Right cardiac atrium (tissue), 5 donors: ENCODE measurements at places on chromosomes 2 and 18. TPM values are rescaled to one million over a fixed set of nuclear protein-coding genes. Genes with fewer than 3 reads are reported as not detected.

CDK5R2 gene
- not detected for total RNA-seq

FABP1 gene
- not detected for total RNA-seq

SLC14A1 gene
- 8.1 TPM for total RNA-seq

ABCG5 gene
- not detected for total RNA-seq

G6PC2 gene
- not detected for total RNA-seq

C2orf66 gene
- not detected for total RNA-seq

MC5R gene
- not detected for total RNA-seq

DNER gene
- total RNA-seq: 38.5 TPM

KCNE4 gene
- total RNA-seq: 3.1 TPM

NYAP2 gene
- not detected for total RNA-seq

UGT1A4 gene
- not detected for total RNA-seq

CCDC121 gene
- total RNA-seq: 3.1 TPM

AAMP gene
- 51.1 TPM for total RNA-seq

CKAP2L gene
- not detected for total RNA-seq

MAP3K19 gene
- not detected for total RNA-seq

B3GNT7 gene
- 7.3 TPM for total RNA-seq

STPG4 gene
- total RNA-seq: not detected

FAHD2B gene
- total RNA-seq: 26.6 TPM

ANKRD62 gene
- total RNA-seq: not detected

OSBPL1A gene
- total RNA-seq: 88.6 TPM

GAREM2 gene
- 2.7 TPM for total RNA-seq

SLC11A1 gene
- total RNA-seq: 19.5 TPM

ZNF804A gene
- total RNA-seq: not detected

PLEKHH2 gene
- 4.1 TPM for total RNA-seq

ALPG gene
- not detected for total RNA-seq

PRKAG3 gene
- total RNA-seq: 0.15 TPM

C2orf80 gene
- total RNA-seq: not detected

CWC22 gene
- total RNA-seq: 14.2 TPM

ST6GAL2 gene
- total RNA-seq: 1.1 TPM

FAHD2A gene
- total RNA-seq: 31.3 TPM

ALPP gene
- total RNA-seq: not detected

SLC38A11 gene
- 0.08 TPM for total RNA-seq

RND3 gene
- total RNA-seq: 19.5 TPM

CSRNP3 gene
- total RNA-seq: 9.6 TPM

EMILIN1 gene
- 34.6 TPM for total RNA-seq

TCF4 gene
- total RNA-seq: 51.8 TPM

MYCN gene
- total RNA-seq: 0.40 TPM

MAPK4 gene
- 73.9 TPM for total RNA-seq

MRPL33 gene
- 244 TPM for total RNA-seq

TSPYL6 gene
- not detected for total RNA-seq

SNED1 gene
- 15.8 TPM for total RNA-seq

WDR35 gene
- total RNA-seq: 6.2 TPM

C18orf63 gene
- total RNA-seq: not detected
